Activated T-helper 2 cell treated with anti-CD3 and anti-CD28 coated beads, Interferon-gamma antibody, Interleukin-2, Interleukin-4, amounts not matched to agents 10 μg/mL and 5 μg/mL and 100 μg/mL, durations not matched to agents 14 hours and 24 hours and 36 hours (primary cell): ENCODE measurements at places on chromosomes 11 and 22. TPM values are rescaled to one million over a fixed set of nuclear protein-coding genes. Genes with fewer than 3 reads are reported as not detected.

The SPTBN2 gene
- total RNA-seq = 0.73 and 0.99 TPM in 2 replicates

The IGLL1 gene
- 0.21 TPM in 1 of 2 replicates, not detected in the other for total RNA-seq

The FJX1 gene
- total RNA-seq = 0.09 TPM in 2 replicates

The PNPLA5 gene
- not detected in 2 replicates for total RNA-seq

The ANO1 gene
- total RNA-seq = not detected in 2 replicates

The RHBDD3 gene
- total RNA-seq = 46.0 and 48.0 TPM in 2 replicates

The KCNJ11 gene
- total RNA-seq = 0.83 and 0.91 TPM in 2 replicates

The TEAD1 gene
- 1.0 and 1.3 TPM in 2 replicates for total RNA-seq

DNA sequence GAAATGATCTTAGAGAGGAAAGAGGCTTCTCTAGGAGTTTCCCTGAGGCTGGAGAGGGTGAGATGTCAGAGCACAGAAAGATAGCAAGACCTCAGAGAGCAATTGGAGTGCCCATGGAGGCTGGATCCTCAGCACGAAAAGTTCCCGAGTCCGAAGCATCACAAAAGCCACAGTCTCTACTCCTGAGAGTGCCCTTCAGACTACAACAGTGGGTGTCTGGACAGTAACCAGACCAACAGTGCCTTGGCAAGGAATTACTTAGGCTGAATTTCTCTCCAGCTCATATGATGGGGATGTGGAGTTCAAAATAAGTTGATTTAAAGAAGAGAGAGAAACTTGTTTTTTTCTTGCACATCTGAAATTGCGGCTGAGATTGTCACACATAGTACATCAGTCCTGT, 31.9 kb upstream of the PSMA1 start:
- DNase-seq = no peak

- no peak for DNase-seq
These were observed 94.0 kb upstream of the FOLH1 start for GRCh38 chr11:49302360-49302759.

DNA sequence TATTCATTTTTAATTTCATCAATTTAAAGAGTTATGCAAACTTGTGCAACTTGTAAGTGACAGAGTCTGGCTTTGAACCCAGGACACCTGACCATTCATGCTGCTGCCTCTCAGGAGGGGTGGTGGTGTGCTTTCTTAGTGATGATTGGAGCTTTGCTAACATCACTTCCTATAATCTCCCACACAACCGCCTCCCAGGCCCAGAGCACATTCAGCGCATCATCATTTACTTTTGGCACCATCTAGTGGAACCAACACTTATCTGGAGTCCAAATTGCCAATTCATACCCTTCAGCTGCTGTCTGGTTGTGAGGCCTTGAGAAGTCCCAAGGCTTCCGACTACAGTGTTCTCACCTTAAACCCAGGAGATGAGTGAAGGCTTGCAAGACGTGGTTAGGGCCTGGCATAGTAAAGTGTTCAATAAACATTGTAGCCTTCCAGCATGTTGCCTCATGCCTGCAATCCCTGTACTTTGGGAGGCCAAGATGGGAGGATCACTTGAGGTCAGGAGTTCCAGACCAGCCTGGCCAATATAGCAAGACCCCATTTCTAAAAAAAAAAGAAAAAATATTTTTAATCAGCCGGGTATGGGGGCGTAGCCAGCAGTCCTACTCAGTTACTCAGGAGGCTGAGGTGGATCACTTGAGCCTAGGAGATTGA, 1.1 kb upstream of the TTLL1 start:
- peak; percentile 44 for DNase-seq

DNA sequence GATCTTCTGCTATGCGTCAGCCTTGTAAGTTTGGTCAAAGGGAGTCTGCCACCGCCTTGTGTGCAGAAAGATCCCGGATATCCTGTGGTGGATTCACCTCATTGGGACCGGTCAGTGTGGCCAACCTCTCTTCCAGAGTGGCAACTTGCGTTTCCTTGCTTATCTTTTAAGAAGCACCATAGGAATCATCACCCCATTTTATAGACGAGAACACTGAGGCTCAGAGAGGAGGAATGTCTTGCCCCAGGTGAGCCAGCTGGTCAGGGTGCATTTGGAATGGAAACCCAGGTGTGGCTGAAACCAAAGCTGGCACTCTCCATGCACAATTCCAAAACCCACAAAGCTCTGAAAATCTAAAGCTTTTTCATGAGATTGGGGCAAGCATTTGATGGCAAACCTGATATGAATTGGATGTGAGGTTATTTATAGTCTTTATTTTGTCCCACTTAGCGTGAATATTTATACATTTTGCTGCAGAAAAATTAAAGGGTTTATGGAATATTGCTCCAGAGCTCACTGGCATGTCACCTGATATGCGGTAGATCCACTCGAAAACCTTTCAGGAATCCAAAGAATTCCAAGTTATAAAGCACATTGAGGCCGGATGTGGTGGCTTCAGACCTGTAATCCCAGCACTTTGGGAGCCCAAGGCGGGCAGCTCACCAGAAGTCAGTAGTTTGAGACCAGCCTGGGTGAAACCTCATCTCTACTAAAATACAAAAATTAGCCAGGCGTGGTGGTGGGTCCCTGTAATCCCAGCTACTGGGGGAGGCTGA, 12.1 kb upstream of the EIF3D start:
- DNase-seq = no peak

DNA sequence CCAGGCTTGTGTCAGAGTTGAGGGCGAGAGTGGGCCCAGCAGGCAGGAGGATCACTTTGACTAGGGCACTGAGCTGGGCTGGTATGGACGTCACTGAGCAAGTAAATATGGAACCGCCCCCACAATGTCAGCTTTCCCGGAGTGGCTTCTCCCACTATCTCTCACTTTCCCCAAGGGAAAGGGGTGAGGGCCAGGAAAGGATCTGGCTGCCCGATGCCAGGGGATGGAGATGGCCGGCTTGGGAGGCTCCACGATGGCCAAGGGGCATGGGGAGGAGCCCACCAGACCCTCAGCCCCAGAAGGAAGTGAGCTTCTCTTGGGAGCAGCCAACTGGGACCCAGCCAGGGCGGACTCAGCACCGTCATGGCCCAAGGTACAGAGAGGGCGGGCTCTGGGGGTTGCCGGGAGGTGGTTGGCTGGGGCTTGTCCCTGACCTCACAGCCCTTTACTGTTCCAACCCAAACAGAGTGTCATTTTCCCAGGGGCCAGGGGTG, 8.7 kb downstream of the PRDM11 start:
- DNase-seq = no peak

DNA sequence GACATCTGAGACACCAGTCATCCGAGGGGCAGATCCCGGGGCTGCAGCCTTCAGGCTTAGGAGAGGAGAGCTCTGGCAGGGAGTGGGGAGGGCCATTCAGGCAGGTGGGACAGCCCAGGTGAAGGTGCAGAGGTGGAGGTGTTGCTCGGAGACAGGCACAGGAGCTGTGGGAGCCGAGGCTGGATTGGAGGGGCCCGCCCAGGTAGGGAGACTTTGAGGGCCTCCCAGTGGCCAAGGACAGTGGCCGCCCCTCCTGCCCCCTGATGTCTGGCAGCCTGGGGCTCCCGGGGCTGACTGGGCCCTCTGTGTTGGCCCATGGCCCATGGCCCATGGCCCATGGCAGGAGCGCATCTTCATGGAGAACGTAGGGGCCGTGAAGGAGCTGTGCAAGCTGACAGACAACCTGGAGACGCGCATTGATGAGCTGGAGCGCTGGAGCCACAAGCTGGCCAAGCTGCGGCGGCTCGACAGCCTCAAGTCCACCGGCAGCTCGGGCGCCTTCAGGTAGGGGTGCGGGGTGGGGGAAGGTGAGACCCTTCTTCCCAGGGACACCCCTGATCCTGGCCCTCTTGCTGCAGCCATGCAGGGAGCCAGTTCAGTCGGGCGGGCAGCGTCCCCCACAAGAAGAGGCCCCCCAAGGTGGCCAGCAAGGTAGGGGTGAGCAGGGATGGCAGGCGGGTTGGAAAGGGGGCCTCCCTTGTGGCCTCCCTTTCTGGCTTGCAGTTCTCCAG, 13.3 kb downstream of the TMEM258 start:
- DNase-seq = no peak

- no peak for DNase-seq
These were observed 4.3 kb downstream of the KBTBD3 start for GRCh38 chr11:106072804-106073203.

- no peak for DNase-seq
These were observed 62.7 kb upstream of the LMO1 start for GRCh38 chr11:8326337-8326736.

GRCh38 chr11:95907476-95907875, 16.4 kb downstream of the MTMR2 start:
- no peak for DNase-seq

- no peak for DNase-seq
These were observed 6.4 kb downstream of the HIPK3 start for GRCh38 chr11:33263549-33263948.

DNA sequence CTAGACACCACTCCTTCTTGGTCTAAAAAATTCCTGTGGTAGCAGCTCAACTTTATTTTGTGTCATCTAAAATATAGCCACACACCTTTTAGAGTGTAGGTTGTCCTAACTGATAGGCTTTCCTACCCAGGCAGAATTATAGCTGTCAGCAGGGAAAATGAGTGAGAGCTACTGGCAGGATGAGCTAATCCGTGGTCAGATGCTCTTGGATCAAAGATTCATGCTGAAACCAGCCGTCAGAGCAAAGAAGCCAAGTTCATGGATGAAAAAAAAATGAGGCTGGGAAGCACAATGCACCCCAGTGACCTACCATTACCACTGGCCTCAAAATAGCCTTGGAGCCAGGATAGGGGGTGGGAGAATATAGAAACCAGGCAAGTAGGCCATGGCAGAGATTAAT, 113.1 kb upstream of the BLID start:
- DNase-seq = no peak

DNA sequence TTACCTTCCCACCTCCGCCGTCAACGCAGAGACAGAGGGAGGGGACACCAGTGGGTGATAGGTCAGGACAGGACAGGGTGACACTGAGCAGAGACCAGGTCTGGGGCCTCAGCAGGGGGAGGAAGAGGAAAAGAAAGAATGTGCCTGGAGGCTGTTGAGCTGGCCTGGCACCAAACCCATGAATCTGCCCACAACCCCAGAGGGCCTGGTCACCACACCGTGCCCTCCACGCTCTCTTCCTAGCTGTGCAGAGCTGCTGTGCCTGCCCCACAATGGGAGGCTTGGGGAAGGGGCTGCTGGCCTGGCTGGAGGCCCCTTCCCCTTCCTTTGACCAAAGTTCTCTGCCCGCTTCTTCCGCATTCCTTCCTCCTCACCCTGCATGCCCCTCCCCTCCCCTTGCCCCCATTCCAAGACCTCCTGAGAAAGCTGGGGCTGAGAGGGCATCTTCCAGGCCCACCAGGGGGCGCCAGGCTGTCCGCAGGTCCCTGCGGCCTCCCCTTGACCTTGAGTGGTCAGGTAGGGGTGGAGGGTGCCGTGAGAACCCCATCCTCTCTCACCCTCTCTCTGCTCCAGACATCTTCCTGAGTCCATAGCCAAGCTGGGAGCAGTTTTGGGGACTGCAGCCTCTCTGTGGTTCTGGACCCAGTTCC, 11.0 kb upstream of the CACNA1I start:
- DNase-seq = no peak

- DNase-seq = no peak
These were observed 96.5 kb downstream of the NXPE2 start for GRCh38 chr11:114774599-114775361.

GRCh38 chr22:39530692-39531331, 1.7 kb downstream of the RPS19BP1 start:
- DNase-seq = no peak

GRCh38 chr22:47784991-47785390, 1022.5 kb downstream of the TBC1D22A start:
- no peak for DNase-seq

DNA sequence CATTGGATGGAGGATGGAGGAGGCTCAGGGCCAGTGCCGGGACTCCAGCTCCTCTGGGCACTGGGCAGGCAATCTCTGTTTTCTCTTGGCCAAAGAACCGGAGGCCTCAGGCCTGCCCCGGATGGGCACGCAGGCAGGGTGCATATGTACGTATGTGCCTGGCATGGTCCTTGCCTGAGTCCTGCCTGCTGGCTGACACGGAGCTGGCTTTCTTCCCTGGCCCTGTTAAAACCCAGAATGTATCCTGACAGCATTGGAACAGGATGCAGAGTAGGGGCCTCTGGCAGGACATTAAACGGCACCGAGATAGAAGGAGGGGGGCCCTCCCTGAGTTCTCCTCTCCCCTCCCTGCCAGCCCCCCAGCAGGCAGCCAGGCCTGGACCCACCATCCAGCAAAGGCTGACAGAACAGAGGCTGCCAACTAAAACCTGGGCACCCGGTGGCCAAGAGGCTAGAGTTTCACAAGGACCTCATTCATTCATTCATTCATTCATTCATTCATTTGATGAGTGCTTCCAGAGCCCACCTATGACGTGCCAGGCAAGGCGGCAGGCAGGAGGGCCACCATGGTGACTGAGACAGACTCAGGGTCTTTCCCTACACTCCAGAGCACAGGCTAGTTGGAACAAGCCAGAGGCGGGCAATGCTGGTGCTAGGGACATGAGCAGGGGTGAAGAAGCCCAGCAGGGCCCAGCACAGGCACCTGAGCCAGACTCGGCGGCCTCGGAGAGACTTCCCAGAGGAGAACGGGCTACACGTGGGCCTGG, 28.8 kb downstream of the FLRT1 start:
- no peak for DNase-seq

DNA sequence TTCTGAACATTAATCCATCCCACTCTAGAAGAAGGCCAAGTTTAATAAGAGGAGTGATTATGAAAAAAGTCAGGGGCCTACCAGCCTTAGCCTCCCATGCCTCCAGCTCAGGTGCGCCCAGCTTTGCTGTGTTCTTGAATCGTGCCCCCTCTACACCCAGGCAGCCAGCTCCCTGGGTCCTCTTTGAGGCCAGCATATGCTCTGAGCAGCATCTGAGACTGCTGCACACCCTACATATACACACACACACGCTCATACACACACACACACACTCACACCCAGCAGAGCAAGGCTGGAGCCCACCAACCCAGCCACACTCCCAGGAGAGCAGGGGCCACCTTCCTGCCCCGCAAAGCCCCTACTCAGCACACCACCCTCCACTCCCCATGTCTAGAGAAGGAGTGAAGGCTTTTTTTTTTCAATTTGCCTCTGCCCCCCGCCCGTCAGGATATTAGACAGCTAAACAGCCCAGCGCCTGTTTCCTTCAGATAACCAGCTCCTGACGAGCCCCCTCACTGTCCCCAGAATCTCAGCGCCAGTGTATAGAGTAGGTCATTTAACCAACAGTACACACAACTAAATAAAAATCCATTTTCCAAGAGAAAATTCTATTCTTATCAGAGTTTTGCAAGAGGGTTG, 121.6 kb downstream of the BUD13 start:
- DNase-seq = no peak

DNA sequence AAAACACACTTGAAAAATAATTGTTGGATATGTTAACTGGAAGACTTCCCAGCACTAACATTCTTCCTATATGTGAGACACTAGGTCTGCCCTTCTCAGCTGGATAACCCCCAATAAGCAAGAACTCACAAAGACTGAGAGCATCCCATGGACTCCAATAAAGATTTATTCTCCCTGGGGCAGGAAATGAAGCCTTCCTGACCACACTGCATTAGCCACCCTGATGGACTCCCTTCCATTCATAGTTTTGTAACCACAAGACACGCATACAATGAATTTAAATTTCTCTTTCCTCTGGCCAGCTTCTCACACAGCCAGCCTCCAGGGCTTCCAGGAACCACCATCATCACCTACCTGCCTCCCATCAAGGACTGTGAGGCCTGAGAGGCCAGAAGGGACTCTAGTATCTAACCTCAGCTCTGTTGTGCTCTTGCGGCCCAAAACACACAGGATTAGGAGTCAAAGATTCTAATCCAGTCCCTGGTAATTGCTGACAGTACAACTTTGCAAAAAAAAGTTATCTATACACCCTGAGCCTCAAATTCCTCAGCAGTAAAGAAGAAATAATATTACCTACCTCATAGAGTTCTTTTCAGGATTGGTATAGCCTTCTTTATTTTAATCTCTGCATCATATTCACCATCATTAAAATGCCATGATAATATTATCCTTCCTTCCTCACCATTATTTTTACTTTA, 45.6 kb upstream of the GDPD4 start:
- no peak for DNase-seq
